ENCODE measurements at places on chromosomes 11 and 22.
A peak's percentile ranks its signal among the peaks of the same experiment; 100 is the strongest.

GRCh38 chr11:36258730-36259360, 30.4 kb downstream of the COMMD9 start:
- peak; percentile 63 for DNase-seq

- no peak for DNase-seq
Observed at GRCh38 chr11:68261006-68261405, 10.8 kb downstream of the C11orf24 start.

- DNase-seq: no peak
Observed at GRCh38 chr22:20434264-20434751, 3.3 kb downstream of the SCARF2 start.

GRCh38 chr11:20089796-20090653, 70.2 kb downstream of the DBX1 start:
- DNase-seq: no peak

DNA sequence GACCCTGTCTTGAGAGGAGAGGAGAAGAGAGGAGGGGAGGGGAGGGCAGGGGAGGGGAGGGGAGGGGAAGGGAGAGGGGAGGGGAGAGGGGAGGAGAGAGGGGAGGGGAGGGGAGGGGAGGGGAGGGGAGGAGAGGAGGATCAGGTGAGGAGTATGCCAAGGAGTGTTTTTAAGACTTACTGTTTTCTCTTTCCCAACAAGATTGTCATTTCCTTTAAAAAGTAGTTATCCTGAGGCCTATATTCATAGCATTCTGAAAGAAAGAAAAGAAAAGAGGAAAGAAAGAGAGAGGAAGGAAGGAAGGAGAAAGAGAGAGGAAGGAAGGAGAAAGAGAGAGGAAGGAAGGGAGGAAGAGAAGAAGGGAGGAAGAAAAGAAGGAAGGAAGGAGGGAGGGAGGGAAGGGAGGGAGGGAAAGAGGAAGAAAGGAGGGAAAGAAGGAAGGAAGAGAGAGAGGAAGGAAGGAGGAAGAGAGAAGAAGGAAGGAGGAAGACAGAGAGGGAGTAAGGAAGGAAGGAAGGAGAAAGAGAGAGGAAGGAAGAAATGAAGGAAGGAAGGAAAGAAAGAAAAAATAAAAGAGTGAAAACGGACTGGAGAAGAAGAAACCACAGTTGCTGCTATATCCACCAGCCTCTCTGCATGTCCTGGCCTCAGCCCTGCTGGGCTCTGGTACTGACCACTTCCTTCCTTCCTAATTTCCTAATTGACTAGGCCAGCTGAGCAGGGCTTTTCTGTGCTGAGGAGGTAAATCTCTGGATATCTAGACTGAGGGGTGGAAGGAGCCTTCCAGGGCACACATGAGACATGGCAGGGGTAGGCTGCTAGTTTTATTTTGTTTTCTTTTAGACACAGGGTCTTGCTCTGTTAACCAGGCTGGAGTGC, 1.1 kb upstream of the SAA1 start:
- no peak for DNase-seq

GRCh38 chr11:70226967-70227366, 23.9 kb downstream of the FADD start:
- no peak for DNase-seq

DNA sequence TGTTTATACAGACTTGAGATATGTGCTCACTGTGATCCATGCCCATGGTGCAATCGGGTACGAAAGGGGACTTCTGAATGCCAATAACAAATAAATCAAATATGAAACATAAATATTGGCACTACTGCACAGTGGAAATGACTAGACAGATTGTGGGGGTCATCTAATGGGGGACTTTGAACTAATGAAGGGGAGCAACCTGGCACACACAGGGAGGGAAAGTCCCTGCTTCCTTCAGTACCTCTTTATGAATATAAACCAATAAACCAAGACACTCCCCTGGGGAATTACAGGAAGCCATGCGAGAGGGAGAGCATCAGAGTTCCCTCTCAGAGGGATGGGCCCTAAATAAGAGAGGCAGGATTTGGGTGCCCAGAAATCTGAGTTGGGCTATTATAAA, 21.1 kb downstream of the MIF start:
- DNase-seq: no peak

- DNase-seq: no peak
Observed at GRCh38 chr22:24115247-24116207, 65.8 kb upstream of the SUSD2 start.

- DNase-seq: no peak
Observed at GRCh38 chr11:93611836-93612677, 49.4 kb upstream of the CEP295 start.

DNA sequence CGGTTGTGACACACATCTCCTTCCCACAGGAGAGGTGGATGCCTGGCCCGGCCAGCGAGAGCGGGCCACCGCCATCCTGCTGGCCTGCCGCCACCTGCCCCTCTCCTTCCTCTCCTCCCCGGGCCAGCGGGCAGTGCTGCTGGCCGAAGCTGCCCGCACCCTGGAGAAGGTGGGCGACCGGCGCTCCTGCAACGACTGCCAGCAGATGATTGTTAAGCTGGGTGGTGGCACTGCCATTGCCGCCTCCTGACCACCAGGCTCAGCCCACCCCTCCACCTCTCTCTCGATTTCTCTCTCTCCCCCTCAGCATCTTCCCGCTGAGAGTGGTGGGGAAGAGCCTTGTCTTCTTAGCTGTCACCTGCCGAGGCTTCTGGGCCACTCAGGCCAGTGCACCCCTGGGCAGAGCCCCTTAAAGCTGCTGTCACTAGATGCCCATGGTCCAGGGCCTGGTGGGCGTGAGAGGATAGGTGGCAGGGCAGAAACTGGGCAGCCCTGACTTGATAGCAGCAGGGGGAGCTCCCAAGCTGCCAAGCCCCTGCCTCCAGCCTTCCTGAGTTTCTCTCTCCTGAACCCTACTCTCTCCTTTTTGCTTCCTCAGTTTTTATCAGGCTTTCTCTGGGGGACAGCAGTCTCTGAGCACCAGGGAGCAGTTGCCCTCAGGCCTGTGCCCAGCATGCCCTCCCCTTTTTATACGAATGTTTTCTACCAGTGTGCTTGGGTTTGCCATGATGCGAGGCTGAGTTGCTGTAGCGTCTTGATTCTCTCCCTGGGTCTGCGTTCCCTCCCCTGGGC, 9.3 kb downstream of the SHISA8 start:
- no peak for DNase-seq

- no peak for DNase-seq
Observed at GRCh38 chr11:67303835-67304411, 593 bp downstream of the SSH3 start.

DNA sequence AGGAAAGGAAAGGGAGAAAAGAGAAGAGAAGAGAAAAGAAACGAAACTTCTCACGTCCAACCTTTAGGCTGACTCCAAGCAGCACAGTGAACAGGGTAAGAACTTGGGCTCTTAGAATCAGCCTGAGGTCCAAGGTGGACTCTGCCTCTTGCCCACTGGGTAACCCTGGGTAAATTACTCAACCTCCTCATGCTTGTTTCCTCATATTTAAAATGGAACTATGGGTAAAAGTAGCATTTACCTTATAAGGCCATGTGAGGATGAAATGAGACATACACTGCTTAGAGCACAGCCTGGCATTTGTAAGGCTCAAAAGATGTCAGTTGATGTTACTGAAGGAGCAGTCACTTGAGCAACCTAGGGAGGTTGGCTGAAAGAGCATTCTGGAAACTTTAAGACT, 107.9 kb downstream of the C11orf58 start:
- no peak for DNase-seq

DNA sequence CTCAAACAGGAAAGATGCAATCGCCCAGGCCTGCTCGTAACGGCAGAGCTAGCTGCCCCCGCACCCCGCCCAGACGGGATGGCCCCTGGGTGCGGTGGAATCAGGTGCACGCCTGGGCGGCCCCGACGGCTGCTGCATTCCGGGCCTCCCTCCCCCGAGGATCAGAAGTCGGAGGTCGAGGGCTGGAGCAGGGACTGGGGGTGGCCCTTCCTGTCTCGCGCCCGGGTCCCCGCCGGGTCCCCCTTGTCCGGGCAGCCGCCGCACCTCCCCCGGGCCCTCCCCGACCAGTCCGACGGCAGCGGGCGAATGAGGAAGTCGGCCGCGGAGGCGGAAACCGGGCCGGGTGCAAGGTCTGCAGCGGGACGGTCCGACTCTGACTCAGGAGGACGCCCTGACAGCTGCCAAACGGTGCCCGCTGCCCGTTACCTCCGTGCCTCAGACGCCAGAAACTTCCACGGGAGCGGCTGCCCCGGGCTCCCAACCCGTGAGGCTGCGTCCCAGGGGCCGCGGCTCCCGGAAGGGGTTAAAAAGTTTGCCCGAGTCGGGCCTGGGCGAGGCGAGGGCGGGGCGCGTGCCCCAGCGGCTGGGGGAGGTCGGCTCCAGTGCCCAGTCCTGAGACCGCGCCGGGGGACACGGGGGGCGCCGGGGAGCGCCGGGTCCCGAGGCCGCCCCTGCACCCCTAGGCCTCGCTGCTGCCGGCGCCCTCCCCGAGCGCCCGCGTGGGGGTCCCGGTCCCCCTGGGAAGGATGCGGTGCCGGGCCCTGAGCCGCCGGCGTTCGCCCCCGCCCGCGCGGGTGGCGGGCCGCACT, 663 bp downstream of the MYH9 start:
- DNase-seq: no peak

- no peak for DNase-seq
Observed at GRCh38 chr22:38849811-38850210, 6.0 kb upstream of the NPTXR start.

DNA sequence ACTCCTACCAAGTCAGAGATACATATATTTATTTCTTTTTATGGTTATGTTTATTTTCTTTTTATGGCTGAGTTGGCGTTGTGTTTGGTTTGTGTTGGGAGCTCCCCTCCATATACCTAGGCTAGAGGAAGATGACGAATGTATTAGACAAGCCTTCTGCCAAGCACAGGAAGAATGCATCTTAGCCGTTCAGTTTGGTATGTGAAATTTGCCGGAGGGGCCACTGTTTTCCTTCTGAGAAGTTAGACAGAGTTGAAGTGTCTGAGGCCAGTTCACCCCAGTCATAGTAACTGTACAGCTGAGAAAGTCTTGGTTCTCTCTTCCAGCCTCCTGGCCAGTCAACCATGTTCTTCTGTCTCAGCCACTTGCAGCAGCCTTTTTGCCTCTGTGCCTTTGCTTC, 29.8 kb downstream of the TEAD1 start:
- no peak for DNase-seq

GRCh38 chr11:85721191-85721590, 35.2 kb upstream of the CCDC89 start:
- DNase-seq: no peak

- no peak for DNase-seq
Observed at GRCh38 chr11:94958121-94958696, 15.1 kb downstream of the CWC15 start.

DNA sequence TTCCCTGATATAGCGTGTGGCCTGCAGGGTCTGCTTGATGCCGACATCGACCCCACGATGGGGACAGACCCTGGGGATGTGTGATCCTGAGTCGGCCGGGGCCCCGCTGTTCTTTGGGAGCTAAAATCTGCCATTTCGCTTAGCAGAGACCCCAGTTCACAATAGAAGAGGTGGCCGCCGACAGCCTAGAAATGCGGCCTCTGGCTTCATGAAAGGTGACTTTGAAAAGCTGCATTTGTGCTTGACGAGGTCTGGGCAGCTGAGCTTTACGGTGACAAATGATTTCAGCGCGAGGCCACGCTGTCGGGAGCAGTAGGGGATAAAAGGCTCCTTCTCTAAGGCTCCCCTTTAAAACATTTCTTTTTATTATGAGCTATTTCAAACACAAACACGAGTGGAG, 71.7 kb downstream of the RPS6KA4 start:
- no peak for DNase-seq

DNA sequence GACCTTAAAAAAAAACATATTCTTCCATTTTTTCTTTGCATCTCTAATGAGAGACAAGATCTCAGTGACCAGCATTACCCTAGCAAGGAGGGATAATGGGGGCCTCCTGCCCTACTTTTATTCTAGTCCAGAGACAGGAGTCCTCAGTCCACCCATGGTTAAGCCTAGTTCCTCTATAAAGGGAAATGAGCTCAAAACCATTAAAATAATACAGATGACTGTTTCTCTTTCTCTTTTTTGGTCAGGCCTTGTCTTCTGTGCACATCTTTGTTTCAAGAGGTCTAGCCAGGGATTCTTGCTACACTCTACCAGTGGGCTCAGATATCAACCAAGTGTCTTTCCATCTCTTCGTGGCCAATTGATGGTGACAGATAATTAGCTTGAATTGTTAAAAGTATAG, 73.1 kb downstream of the MPPED2 start:
- no peak for DNase-seq

DNA sequence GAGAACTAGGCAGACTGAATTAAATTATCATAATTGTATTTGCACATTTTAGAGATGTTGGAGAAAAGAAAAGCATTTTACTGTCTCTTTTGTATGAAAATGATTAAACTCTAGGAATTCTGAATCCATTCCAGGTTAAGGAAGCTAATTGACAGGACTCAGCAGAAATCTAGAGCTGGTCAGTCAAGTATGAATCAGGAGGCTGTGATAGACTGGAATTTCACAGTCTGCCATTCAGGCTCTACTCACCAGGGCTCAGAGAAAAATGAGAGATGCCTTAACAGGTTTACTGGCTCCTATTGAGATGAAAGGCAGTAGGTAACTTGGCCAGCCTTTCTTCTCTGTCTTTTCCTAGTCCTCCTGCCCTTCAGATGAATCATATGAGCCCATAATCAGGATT, 693.9 kb upstream of the CHORDC1 start:
- no peak for DNase-seq

GRCh38 chr11:7576726-7577290, 63.0 kb downstream of the PPFIBP2 start:
- no peak for DNase-seq

DNA sequence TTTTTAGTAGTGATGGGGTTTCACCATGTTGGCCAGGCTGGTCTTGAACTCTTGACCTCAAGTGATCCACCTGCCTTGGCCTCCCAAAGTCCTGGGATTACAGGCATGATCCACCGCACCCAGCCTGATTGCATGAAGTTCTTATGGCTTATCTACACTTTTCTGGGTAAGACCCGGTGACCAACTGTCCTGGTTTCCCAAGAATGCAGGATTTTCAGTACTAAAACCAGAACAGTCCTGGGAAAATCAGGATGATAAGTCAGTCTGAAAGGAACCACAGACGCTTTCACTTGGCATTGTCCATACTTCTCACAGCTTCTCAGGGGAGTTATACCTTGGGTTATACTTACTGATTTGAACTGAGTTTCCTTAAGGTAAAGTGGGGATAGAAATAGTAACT, 1.4 kb upstream of the BPIFC start:
- DNase-seq: no peak

GRCh38 chr22:24181996-24182899, 961 bp downstream of the SUSD2 start:
- no peak for DNase-seq

- DNase-seq: no peak
Observed at GRCh38 chr11:59283311-59283710, 70.6 kb upstream of the MPEG1 start.
